CD4-positive, alpha-beta T cell (primary cell): ENCODE measurements at places on chromosomes 12 and 14.

DNA sequence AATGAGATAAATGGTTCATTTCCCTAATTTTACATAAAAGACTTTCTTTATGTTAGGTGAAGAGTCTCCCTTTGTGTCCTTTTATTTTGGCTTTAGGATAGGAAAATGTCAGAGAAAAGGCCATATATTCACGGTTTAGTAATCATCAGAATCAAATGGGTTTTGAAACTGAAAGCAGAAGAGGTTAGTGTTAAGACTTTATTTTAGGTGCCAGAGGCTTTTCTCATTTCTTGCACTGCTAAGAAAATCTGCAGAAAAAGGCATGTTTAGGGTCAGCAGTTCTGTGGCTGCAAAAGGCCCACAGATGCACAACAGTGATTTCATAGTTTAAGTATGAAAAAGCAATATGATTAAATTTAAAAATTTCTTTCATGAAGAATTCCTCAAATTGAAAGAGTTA, 80.4 kb upstream of the SINHCAF start:
- no peaks in the 10 kb centered on the region for H3K27me3 ChIP-seq
- H3K27ac ChIP-seq = no peak overlapping the region
- DNase-seq = no peak
- H3K36me3 ChIP-seq = no peaks in the 10 kb centered on the region

GRCh38 chr12:124956571-124956970, 32.4 kb downstream of the DHX37 start:
- no peak overlapping the region for H3K27ac ChIP-seq
- no peaks in the 10 kb centered on the region for H3K4me1 ChIP-seq
- no peaks in the 10 kb centered on the region for H3K27me3 ChIP-seq
- DNase-seq = no peak

DNA sequence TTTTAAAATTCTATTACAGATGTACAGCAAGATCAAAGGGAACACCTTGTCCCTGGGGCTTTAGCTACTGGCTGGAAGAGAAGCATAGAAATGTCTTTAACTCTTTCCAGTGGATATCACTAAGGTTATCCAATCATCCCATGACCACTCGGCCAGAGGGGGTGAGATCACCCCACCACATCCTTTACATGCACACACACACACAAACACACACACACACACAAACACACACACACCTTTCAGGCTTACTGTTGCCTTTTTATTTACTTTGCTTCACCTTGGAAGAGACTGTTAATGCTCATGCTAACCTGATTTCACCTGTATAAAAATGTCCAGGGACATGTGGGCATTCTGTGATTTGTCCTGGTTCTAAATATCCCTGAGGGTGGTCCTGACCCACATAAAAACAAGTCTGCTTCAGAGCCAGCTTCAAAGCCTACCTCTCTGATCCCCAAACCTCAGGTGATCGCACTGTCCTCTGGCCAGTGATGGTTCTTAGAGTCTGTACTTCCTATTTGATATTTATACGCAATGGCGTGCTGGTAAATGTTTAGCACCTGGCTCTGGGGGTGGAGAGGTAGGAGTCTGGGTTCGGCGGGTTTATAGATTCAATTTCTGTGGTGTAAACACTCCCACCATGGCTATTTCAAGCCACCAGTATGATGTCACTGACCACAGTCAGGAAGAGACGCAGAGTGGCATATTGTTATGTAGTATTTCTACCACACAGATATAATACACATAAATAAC, 166.1 kb upstream of the EEA1 start:
- no peaks in the 10 kb centered on the region for H3K36me3 ChIP-seq
- peaks cover 3% of the 10 kb centered on the region for H3K4me1 ChIP-seq
- no peak overlapping the region for H3K4me3 ChIP-seq
- no peak for DNase-seq
- no peaks in the 10 kb centered on the region for H3K27me3 ChIP-seq

GRCh38 chr12:125280482-125281377, 215.5 kb downstream of the AACS start:
- no peaks in the 10 kb centered on the region for H3K36me3 ChIP-seq

- DNase-seq = no peak
- H3K4me3 ChIP-seq = peak overlapping the region; percentile 56
- no peaks in the 10 kb centered on the region for H3K36me3 ChIP-seq
- H3K4me1 ChIP-seq = peaks cover 16% of the 10 kb centered on the region
Measured at GRCh38 chr12:10720974-10721650, 2.0 kb downstream of the YBX3 start.

GRCh38 chr14:40697231-40697630, 909.4 kb upstream of the LRFN5 start:
- H3K36me3 ChIP-seq = no peaks in the 10 kb centered on the region
- no peak overlapping the region for H3K4me3 ChIP-seq

- no peaks in the 10 kb centered on the region for H3K36me3 ChIP-seq
- H3K4me3 ChIP-seq = no peak overlapping the region
- H3K27ac ChIP-seq = no peak overlapping the region
- no peak for DNase-seq
- no peaks in the 10 kb centered on the region for H3K27me3 ChIP-seq
Measured at GRCh38 chr14:33689680-33690079, 261.2 kb downstream of the EGLN3 start.

- DNase-seq = no peak
- no peaks in the 10 kb centered on the region for H3K27me3 ChIP-seq
- H3K36me3 ChIP-seq = no peaks in the 10 kb centered on the region
- no peak overlapping the region for H3K4me3 ChIP-seq
- no peaks in the 10 kb centered on the region for H3K4me1 ChIP-seq
- no peak overlapping the region for H3K27ac ChIP-seq
Measured at GRCh38 chr12:104435175-104435574, 21.6 kb upstream of the CHST11 start.

GRCh38 chr12:56081393-56082347, 1.7 kb downstream of the ERBB3 start:
- H3K27ac ChIP-seq = no peak overlapping the region
- peaks cover 21% of the 10 kb centered on the region for H3K4me1 ChIP-seq
- DNase-seq = no peak
- H3K4me3 ChIP-seq = no peak overlapping the region
- no peaks in the 10 kb centered on the region for H3K36me3 ChIP-seq
- peaks cover 14% of the 10 kb centered on the region for H3K27me3 ChIP-seq

GRCh38 chr12:29314416-29314815, 66.6 kb downstream of the ERGIC2 start:
- peaks cover 3% of the 10 kb centered on the region for H3K36me3 ChIP-seq
- H3K4me1 ChIP-seq = peaks cover 4% of the 10 kb centered on the region
- H3K27ac ChIP-seq = no peak overlapping the region
- H3K27me3 ChIP-seq = no peaks in the 10 kb centered on the region
- DNase-seq = no peak

DNA sequence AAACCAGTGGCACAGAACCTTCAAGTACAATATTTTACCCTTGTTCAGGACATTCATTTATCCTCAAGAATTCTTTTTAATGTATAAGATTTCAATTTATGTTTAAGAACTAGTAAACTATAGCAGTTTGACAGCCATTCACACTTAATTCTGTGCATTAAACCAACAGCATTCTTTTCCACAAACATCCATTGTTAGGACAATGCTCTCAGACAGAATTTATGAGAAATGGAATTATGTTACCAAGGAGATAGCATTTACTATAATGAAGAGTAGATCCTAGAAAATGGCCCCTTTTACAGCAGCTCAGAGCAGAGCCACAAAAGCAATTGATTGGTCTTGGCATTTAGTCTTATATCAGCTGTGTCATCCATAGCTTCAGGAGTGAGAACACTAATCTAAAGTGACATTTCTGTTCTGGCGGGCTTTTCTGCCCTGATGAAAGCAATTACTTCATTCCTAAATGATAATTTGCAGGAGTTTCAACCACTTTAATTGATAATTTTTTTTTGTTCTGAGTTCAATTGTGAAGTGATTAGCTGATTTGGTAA, 268.9 kb downstream of the NPAS3 start:
- H3K27me3 ChIP-seq = no peaks in the 10 kb centered on the region
- DNase-seq = no peak
- H3K27ac ChIP-seq = no peak overlapping the region
- no peaks in the 10 kb centered on the region for H3K4me1 ChIP-seq
- H3K36me3 ChIP-seq = no peaks in the 10 kb centered on the region
- no peak overlapping the region for H3K4me3 ChIP-seq

DNA sequence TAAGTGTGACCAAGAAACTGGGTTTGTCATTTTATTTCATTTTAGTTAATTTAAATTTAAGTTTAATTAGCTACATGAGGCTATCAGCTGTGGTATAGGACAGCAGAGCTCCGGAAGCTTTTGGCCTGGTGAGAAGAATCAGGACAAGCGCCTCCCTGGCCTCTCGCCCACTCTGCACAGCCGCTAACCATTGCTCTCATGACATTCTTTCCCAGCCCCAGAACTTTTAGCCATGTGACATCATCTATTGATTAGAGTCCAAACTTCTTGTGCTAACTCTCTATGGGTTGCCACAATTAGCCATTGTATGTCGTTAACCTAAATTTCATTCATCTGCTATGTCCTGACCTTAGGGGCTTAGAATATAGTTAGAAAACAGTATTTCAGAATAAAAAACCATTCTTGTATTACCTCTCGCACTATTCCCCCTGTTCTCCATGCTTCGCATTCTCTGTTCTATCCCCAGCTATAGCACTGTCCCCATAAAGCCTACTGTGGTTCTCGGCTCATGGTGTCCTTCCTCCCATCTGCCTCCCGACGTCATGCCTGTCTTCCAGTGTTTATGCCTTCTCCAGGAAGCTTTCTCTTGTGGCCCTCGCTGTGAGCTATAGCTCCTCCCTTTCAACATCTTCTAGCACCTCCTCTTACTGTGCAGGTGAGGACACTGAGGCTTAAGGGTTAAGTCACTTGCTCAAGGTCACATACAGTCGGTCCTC, 23.5 kb downstream of the SSH1 start:
- no peak overlapping the region for H3K4me3 ChIP-seq
- H3K27ac ChIP-seq = no peak overlapping the region
- DNase-seq = no peak

DNA sequence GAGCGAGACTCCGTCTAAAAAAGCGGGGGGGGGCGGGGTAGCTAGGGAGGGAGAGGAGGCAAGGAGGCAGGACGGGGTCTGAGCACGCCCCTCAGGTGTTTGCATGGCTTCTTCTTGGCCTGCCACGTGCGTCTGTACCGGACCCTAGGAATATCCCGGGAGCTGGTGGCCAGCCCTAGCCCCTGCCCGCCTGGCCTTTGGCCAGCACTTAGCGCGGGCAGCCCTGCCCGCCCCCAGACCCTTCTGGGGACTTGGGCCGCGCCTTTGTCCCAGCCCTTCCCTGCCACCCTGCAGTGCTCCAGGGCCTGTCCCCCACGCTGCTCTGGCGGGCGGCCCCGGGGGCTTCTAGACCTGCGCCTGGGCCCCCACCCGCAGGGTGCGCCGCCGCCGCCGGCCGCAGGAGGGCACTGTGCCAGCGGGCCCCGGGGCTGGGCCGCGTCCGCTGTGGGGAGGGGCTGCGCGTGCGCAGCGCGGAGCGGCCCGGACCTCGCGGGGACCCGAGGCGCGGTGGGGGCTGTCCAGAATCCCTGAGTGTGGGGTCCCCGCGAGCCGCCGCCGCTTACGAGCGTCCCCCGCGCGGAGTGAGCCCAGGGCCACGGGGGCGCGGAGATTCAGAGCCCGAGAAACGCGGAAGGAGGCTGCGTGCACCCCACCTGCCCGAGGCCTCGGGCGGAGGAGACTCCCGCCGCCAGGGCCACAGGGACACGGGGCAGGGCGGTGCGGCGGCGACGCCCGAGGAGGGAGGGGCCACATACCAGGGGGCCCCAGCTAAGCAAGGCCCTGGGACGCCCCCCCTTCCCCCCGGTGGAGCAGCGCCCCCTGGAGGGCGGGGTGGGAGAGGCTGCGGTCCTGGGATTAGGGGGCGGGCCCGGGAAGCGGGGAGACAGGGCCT, 21.0 kb downstream of the SLC25A29 start:
- peaks cover 15% of the 10 kb centered on the region for H3K4me1 ChIP-seq
- peak; percentile 73 for DNase-seq
- peaks cover 3% of the 10 kb centered on the region for H3K36me3 ChIP-seq
- peak overlapping the region; percentile 59 for H3K4me3 ChIP-seq
- H3K27ac ChIP-seq = no peak overlapping the region

- no peak overlapping the region for H3K27ac ChIP-seq
- H3K4me1 ChIP-seq = no peaks in the 10 kb centered on the region
- no peak overlapping the region for H3K4me3 ChIP-seq
- no peaks in the 10 kb centered on the region for H3K36me3 ChIP-seq
- peak; percentile 43 for DNase-seq
Measured at GRCh38 chr12:29066011-29066588, 83.0 kb upstream of the FAR2 start.

GRCh38 chr12:114508529-114509129, 102.7 kb upstream of the TBX5 start:
- no peak overlapping the region for H3K4me3 ChIP-seq
- no peaks in the 10 kb centered on the region for H3K4me1 ChIP-seq
- no peaks in the 10 kb centered on the region for H3K36me3 ChIP-seq
- DNase-seq = peak; percentile 41
- H3K27ac ChIP-seq = no peak overlapping the region
- no peaks in the 10 kb centered on the region for H3K27me3 ChIP-seq

GRCh38 chr14:82075566-82075965, 541.9 kb upstream of the SEL1L start:
- H3K36me3 ChIP-seq = no peaks in the 10 kb centered on the region
- no peaks in the 10 kb centered on the region for H3K4me1 ChIP-seq
- H3K4me3 ChIP-seq = no peak overlapping the region

- H3K27me3 ChIP-seq = no peaks in the 10 kb centered on the region
- H3K4me3 ChIP-seq = no peak overlapping the region
- DNase-seq = no peak
- no peak overlapping the region for H3K27ac ChIP-seq
- H3K36me3 ChIP-seq = no peaks in the 10 kb centered on the region
- H3K4me1 ChIP-seq = peaks cover 2% of the 10 kb centered on the region
Measured at GRCh38 chr12:77070800-77071449, 5.6 kb upstream of the E2F7 start.

DNA sequence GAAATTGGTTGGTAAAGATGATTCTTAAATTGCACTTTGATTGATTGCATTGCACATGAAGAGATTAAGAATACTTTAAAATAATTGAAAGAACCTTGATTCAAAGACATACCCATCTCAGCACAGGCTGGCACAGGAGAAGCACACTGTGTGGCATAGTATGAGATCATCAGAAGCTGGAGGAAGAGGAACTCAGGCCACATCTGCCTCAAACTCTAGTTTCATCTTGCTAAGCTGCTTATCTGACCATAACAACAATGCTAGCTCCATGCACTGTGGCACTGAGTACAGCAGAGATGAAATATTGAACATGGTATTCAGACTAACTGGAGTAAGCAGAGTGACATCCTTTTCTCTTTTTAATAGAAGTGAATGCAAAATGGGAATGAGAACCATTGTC, 99.1 kb downstream of the TBC1D30 start:
- no peaks in the 10 kb centered on the region for H3K4me1 ChIP-seq
- no peak overlapping the region for H3K4me3 ChIP-seq
- H3K27me3 ChIP-seq = no peaks in the 10 kb centered on the region
- H3K27ac ChIP-seq = no peak overlapping the region
- no peak for DNase-seq

GRCh38 chr14:98591161-98591560, 680.8 kb downstream of the BCL11B start:
- H3K36me3 ChIP-seq = no peaks in the 10 kb centered on the region
- DNase-seq = no peak
- no peak overlapping the region for H3K27ac ChIP-seq
- no peak overlapping the region for H3K4me3 ChIP-seq
- H3K27me3 ChIP-seq = no peaks in the 10 kb centered on the region
